ENCODE measurements at places on chromosomes 3 and 15.

GRCh38 chr3:38222032-38222634, 43.5 kb upstream of the SLC22A13 start:
- DNase-seq = no peak

- no peak for DNase-seq
Observed at GRCh38 chr3:30895329-30895728, 868 bp upstream of the GADL1 start.

DNA sequence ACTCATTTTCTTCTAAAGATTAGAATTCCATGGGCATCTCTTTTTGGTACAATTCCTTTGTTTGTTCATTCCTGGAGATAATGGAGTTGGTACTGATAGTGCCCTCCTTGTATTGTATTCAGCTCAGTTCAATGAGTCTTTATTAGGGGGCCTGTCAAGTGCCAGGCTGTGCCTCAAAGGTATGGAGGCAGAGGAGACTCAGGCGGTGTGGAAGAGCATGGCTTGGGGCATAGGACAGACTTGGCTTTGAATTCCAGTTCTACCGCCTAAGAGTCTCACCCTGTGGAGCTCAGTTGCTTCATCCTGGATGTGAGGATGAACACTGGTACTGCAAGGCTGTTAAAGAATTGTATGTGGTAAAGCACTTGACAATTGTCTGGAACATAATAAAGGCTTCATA, 196.6 kb upstream of the IL12A start:
- no peak for DNase-seq

- no peak for DNase-seq
Observed at GRCh38 chr15:42846647-42847046, 73.9 kb downstream of the TTBK2 start.

DNA sequence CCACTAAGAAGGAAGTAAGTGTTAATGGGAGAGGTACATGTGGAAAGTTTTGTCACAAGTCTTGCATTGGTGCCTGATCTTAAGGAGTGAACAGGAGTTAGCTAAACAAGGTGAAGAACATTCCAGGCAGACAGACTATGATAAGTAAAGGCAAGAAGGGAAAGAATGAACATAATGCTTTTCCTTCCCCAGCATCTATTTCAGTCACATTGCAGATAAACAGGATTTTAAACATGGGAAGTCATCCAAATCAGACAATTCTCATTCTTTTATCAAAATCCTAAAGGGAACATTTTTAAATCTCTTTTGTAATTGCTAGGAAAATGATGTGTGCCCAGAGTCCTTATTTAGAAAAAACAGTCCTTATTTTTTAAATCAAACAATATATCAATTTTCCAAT, 424.6 kb downstream of the FGF12 start:
- no peak for DNase-seq

DNA sequence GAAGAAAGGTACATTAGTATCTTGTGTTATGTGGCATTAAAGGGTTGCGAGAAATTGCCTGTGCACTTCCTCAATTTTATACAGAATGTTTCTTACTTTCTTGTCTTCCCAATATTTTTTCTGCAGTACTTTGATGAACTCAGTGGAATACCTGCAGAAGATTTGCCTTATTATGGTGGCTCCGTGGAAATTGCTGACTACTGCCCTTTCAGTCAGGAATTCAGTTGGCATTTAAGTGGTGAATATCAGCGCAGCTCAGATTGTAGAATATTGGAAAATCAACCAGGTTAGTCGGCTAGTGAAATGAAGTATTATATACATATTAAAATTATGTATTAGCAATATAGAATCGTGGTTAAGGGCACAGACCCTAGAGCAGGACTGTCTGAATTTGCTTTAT, 61.3 kb downstream of the LMLN start:
- no peak for DNase-seq

GRCh38 chr15:80989081-80989517, 520 bp downstream of the MESD start:
- DNase-seq = no peak

DNA sequence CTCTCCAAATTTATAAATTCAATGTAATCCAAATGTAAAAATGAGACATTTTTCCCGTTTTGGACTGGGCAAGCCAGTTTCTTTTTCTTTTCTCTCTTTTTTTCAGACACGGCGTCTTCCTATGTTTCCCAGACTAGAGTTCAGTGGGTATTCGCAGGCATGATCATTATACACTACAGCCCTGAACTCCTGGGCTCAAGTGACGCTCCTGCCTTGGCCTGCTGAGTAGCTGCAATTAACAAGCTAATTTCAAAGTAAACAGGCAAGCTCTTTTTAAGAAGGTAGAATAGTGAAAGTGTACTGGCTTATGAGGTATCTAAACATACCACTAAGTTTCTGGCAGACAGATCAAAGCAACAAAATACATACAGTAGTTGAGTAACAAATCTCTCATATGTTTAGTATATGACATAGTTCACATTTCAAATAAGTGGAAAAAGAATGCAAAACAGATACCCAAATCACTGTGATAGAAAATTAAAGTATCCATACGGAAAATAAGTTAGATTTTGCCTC, 13.5 kb downstream of the HIGD1A start:
- DNase-seq = no peak

DNA sequence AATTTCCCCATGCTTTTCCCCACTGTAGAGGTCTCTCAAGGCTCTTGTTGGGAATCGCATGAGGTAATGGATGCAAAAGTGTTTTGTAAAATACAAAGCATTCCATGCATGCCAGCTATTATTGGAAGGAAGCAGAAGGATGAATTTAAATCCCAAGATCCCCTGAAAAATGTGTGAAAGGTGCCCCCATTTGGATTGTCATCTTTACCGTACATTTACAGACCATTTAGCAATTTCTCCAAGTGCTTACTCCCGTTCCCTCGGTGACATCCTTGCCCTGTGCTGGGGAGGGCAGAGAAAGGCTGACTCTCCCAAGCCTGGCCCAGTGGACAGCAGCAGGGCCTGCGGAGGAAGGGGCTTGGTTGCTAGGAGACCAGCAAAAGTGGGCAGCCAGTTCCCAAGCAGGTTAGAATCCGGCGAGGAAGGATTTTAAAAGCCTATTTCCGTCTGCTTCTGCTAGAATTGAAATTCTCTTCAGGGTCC, 31.1 kb upstream of the NEO1 start:
- DNase-seq = no peak

GRCh38 chr3:67901681-67902080, 247.3 kb upstream of the SUCLG2 start:
- DNase-seq = no peak

DNA sequence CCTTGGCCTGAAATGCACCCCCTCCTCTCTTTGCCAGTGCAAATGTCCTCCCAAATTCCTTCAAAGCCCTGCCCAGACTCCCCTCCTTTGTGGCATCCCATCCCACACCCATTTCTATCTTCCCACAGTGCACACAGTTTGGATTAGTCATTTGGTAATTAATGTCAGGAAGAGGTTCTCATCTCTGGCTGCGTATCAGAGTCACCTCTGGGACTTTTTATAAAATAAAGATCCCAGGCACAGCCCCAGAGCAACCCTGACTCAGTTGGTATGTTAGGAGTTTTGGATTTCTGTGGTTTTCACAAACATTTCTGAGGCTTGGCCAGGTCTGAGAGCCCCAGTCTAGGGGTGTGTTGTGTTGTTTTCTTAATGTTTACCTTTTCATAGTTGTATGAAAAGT, 41.6 kb downstream of the C3orf20 start:
- no peak for DNase-seq

GRCh38 chr3:11583638-11584046, 60.1 kb downstream of the VGLL4 start:
- no peak for DNase-seq

DNA sequence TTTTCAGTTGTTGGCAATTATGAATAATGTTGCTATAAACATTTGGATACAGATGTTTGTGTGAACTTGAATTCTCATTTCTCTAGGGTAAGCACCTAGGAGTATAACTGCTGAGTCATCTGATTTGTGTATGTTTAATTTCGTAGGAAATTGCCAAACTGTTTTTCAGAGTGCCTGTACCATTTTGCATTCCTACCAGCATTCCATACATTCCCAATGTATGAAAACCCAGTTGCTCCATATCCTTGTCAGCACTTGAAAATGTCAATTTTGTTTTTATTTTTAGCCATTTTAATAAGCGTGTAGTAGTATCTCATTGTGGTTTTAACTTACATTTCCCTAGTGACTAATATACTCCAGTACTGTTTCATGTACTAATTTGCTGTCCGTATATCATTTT, 98.5 kb upstream of the TSC22D2 start:
- no peak for DNase-seq

- DNase-seq = no peak
Observed at GRCh38 chr3:71428841-71429596, 154.5 kb downstream of the FOXP1 start.

GRCh38 chr15:91921843-91922198, 68.3 kb downstream of the SLCO3A1 start:
- DNase-seq = no peak

DNA sequence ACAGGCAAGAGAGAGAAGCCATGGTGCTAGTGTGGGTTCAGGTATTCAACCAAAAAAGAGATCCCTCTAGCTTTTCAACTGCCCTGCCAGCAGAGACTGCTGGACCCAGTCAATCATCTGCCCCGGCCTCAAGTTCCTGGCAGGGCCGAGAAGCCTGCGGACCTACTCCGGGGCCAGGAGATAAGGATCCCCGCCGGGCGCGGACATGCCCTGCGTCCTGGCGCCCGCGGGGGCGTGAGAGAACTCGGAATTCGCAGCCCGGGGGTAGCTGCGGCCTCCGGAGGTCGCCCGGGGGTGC, 821 bp upstream of the MAGI1 start:
- DNase-seq = no peak

DNA sequence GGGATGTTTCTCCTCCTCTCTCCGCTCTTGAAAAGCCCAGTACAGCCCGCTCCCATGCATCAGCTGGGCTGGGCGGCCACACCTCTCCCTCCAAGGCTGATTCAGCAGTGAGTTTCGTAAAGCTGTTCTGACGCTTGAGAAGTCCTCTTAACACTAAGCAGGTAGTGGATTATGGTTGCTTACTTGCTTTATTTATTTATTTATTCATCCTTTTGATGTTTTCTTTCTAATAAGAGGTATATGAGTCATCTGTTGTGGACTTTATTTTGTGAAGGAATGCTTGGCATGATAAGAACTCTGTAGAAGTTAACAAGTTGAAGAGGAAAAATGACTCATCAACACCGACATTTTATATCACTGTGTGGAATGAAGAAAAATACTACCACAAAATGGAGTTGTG, 285.0 kb downstream of the SQOR start:
- no peak for DNase-seq

DNA sequence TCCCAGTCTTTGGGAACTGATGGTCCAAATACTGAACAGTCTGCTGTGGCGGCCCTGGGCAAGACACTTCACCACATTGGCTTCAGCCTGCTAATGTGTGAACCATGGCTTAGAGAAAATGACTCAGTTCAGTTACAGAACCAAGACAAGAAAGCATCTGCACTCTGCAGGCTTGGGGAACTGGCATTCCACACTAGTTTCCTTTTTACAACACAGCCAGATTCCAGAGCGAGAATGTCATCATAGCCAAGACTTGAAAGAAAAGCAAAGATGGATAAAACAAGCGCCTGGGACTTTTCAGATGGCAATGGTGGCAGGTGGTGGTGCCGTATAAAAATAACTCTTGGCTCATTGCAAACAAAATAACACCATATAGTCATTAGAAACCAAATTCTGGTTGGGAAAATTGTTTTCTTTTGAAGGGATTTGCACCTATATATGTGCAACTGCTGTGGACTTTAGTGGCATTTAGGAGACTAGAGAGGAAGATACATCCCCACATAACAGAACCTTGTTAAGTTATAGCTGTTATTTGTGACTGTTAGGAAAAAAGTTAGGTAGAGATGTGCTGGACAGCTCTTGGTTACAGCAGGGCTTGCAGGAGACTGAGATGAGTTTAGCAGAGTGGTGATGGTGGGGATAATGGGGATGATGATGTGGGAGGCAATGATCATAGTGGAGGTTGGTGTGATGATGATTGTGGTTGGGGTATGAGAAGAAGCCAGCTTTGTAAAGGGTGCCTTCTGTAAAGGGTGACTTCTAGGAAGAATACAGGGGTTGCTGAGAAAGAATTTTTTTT, 273.6 kb downstream of the THRB start:
- DNase-seq = no peak

- no peak for DNase-seq
Observed at GRCh38 chr15:89576417-89576773, 1.1 kb downstream of the TICRR start.

DNA sequence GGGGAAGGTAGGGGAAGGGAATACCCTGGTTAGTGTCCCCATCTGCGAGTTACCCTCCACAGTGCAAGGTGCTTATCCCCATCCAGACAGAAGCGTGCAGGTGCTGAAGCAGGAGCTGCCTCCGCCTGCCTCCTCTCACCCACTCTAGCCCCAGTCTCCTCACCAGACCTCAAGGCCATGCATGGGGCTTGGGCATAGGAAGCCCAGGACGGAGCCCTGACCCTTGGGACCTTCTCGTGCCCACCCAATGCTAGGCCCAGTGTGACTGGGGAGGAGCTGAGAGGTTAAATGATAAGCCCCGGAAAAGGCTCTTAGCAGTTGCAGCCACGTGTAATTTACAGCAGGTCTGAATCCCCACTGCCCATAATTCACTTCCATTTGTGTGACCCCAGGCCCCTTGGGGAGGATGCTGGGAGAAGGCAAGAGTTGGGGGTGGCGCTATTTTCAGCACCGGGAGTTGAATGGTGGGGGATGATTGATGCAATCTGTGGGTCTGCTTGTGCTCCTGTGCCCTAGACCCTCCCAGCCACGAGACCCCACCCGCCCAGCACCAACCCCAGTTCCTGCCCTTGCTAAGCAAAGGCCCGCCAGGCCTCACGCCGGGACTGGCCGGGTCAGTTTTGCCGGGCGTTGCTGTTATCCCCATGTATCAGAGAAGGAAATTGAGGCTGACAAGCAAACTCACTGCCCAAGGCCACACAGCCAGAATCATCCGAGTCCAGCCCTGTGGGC, 14.5 kb upstream of the PLXND1 start:
- no peak for DNase-seq

DNA sequence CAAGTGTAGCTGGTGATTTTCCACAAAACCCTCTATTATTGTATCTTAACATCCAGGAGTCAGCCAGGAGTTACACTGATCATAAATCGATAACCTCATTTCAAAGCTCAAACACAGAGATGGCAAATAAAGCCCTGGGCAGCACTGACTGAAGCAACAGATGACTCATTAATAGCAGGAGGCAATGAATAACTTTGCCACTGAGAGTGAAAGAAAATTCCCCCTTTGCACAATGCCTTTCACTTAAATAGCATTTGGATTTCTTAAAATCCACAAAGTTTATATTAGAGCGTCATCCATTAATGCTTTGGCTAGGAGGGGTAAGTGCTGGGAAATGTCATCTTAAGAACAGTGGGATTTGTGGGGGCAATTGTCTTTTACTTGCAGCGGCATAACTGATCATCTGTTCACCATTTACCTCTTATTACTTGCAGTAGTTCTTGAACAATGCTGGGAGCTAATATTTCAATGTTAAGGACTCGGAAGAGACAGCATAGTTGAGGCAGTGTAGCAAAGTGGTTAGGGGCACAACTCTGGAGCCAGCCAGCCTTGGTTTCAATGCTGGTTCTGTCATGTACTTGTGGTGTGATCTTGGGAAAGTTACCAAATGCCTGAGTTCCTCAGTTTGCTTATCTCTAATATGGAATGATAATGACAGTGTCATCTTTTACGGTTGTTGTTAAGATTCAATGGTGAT, 630.4 kb upstream of the TBL1XR1 start:
- DNase-seq = no peak
